A549 treated with AZD2906 at 1 μM for 4 hours (cell line): ENCODE measurements at places on chromosomes 16 and 17. TPM values are rescaled to one million over a fixed set of nuclear protein-coding genes. Genes with fewer than 3 reads are reported as not detected.

The CX3CL1 gene
- total RNA-seq, result 0.06 to 0.11 TPM (median 0.08 TPM) in 5 replicates

The CCL5 gene
- 0.79 to 1.5 TPM (median 1.2 TPM) in 5 replicates for total RNA-seq

The KRT16 gene
- 0.94 to 1.6 TPM (median 1.6 TPM) in 5 replicates for total RNA-seq

The HBA2 gene
- 0.45 to 0.62 TPM in 2 of 5 replicates, not detected in the others for total RNA-seq
